ENCODE measurements at places on chromosomes 6 and 20.

GRCh38 chr6:18883851-18884250 lies 496.7 kb downstream of the RNF144B start:
- H3K27me3 ChIP-seq, result no peaks in the 10 kb centered on the region
- H3K27ac ChIP-seq, result no peak overlapping the region
- no peaks in the 10 kb centered on the region for H3K4me1 ChIP-seq
- no peaks in the 10 kb centered on the region for H3K36me3 ChIP-seq

DNA sequence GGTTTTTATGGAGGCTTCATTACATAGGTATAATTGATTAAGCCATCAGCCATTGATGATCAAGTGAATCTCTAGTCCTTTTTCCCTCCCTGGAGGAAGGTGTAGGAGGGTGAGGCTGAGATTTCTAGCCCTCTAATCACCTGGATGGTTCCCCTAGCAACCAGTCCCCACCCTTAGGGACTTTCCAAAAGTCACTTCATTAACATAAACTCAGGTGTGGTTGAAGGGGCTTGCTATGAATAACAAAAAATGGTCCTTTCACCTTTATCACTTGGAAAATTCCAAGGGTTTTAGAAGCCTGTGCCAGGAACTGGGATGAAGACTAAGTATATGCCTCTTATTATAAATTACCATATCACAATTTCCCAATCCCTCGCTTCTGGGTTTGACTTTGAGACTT lies 40.4 kb downstream of the SMPDL3A start:
- H3K27me3 ChIP-seq, result no peaks in the 10 kb centered on the region
- no peaks in the 10 kb centered on the region for H3K36me3 ChIP-seq
- H3K27ac ChIP-seq, result no peak overlapping the region
- H3K4me3 ChIP-seq, result no peak overlapping the region

DNA sequence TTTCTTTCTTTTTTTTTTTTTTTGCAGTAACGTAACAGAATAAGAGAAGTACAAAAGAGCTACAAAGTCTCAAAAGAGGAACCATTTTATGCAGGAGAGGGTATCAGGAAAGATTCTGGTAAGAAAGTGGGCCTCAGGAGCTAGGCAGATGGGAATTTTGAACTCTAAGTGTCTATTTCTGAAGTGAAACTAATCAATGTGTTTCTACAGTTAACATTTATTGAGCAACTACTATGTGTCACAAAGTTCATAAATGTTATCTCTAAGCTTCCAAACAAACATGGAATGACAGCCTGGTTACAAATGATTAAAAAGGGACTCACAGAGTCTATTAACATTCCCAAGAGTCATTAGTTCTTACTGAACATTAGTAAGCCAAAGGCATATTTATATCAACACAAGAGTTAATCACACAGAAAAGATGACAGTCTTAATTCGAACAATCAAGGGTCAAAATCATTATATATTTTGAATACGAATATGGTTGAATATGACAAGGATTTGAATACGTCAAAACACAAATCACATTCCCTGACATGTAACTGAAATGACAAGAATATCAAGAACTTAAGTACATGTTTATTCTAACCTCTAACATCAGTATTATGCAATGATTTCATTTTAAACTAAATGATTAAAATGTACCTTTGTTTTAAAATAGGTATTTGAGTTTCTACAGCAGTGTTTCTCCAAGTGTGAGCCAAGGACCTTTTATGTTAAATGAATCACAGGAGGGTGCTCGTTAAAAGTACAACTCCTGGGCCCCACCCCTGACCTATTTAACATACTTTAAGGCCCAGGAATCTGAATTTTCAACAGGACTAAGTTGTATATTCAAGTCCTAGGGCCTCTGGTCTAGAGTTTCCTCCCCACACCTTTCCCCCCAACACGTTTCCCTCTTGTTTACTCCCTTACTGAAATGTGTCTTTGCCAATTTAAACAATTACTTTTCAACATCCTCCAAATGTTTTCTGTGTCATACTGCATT lies 89.7 kb downstream of the ATXN1 start:
- no peak for DNase-seq
- H3K27ac ChIP-seq, result no peak overlapping the region
- no peak overlapping the region for H3K4me3 ChIP-seq
- peaks cover 46% of the 10 kb centered on the region for H3K4me1 ChIP-seq
- H3K36me3 ChIP-seq, result no peaks in the 10 kb centered on the region
- H3K27me3 ChIP-seq, result no peaks in the 10 kb centered on the region

- no peak overlapping the region for H3K4me3 ChIP-seq
- DNase-seq, result peak; percentile 70
- no peaks in the 10 kb centered on the region for H3K27me3 ChIP-seq
- H3K4me1 ChIP-seq, result peaks cover 40% of the 10 kb centered on the region
These were observed 4.2 kb downstream of the DUSP22 start for GRCh38 chr6:296151-297122.

GRCh38 chr6:149895833-149896271 lies 2.1 kb downstream of the RAET1E start:
- H3K4me3 ChIP-seq, result no peak overlapping the region
- DNase-seq, result peak; percentile 78
- H3K27me3 ChIP-seq, result no peaks in the 10 kb centered on the region
- H3K4me1 ChIP-seq, result peaks cover 36% of the 10 kb centered on the region
- H3K36me3 ChIP-seq, result no peaks in the 10 kb centered on the region
- H3K27ac ChIP-seq, result peak overlapping the region; percentile 56

DNA sequence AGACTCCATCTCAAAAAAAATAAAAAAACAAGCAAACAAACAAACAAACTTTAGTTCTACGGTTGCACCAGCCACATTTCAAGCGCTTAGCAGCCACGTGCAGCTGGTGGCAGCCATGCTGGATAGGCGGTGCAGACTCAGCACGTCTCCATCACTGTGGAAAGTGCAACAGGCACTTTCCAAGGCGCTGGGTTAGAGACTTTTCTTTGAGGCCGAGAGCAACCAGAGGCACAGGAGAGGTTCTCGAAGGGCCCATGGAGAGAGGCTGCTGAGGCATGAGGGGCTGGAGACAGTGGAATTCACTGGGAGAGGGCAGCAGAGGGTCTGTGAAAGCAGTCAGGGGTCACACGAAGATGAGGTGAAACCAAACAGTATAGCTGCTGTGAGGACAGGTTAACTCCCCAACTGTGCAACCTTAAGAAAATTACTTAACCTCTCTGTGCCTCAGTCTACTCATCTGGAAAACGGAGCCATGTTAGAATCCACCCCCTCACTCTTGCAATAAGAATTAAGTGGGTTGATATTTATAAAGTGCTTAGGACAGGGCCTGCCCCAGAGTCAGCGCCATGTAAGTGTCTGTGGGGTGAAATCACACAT lies 27.5 kb downstream of the TGM2 start:
- no peak overlapping the region for H3K27ac ChIP-seq
- peaks cover 88% of the 10 kb centered on the region for H3K36me3 ChIP-seq
- H3K4me3 ChIP-seq, result no peak overlapping the region
- H3K27me3 ChIP-seq, result no peaks in the 10 kb centered on the region
- DNase-seq, result no peak

- H3K4me1 ChIP-seq, result no peaks in the 10 kb centered on the region
- H3K27me3 ChIP-seq, result no peaks in the 10 kb centered on the region
- no peak overlapping the region for H3K4me3 ChIP-seq
- no peak overlapping the region for H3K27ac ChIP-seq
These were observed 417.8 kb downstream of the CDC5L start for GRCh38 chr6:44805238-44805846.

GRCh38 chr20:22491194-22491505 lies 93.2 kb downstream of the FOXA2 start:
- DNase-seq, result no peak
- no peak overlapping the region for H3K4me3 ChIP-seq
- H3K27me3 ChIP-seq, result no peaks in the 10 kb centered on the region
- no peak overlapping the region for H3K27ac ChIP-seq

DNA sequence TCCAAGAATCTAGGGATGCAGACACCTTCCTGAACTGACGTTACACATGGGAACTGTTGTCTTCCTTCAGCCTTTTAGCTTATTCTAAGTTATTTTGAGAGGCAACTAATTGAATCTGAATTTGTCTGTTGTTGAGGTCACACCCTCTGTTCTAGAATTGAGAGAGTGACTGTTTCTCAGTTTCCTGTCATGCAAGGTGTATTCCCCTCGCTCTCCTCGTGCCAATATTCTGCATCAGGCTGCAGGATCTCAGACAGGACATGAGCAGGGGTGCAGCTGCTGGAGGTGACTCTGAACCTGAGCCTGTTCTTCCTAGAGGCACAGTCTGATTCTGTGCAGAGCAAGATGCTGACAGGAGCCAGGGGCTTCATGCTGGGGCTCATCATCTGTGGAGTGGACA lies 52.5 kb downstream of the HLA-DPB1 start:
- H3K27ac ChIP-seq, result no peak overlapping the region
- DNase-seq, result no peak
- no peak overlapping the region for H3K4me3 ChIP-seq
- H3K36me3 ChIP-seq, result no peaks in the 10 kb centered on the region
- no peaks in the 10 kb centered on the region for H3K4me1 ChIP-seq

DNA sequence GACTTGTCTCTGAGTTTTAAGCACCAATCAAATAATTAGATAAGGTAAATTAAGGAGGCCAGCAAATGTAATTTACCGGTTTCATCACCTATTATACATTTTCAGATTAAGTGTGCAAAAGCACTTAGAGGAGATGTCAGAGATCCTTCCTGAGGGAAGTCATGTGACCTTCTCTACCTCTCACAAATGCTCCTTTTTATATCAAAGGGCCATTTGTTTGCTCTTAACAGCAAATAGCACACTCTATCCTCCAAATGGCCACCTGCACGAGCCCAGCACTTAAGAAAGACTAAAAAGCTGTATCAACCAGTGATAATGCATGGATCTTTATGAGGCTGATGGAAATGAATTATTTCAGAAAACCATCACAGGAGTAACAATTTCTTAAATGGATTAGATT lies 149.4 kb downstream of the ELOVL4 start:
- H3K27ac ChIP-seq, result no peak overlapping the region
- no peaks in the 10 kb centered on the region for H3K36me3 ChIP-seq
- H3K27me3 ChIP-seq, result no peaks in the 10 kb centered on the region
- H3K4me1 ChIP-seq, result no peaks in the 10 kb centered on the region

DNA sequence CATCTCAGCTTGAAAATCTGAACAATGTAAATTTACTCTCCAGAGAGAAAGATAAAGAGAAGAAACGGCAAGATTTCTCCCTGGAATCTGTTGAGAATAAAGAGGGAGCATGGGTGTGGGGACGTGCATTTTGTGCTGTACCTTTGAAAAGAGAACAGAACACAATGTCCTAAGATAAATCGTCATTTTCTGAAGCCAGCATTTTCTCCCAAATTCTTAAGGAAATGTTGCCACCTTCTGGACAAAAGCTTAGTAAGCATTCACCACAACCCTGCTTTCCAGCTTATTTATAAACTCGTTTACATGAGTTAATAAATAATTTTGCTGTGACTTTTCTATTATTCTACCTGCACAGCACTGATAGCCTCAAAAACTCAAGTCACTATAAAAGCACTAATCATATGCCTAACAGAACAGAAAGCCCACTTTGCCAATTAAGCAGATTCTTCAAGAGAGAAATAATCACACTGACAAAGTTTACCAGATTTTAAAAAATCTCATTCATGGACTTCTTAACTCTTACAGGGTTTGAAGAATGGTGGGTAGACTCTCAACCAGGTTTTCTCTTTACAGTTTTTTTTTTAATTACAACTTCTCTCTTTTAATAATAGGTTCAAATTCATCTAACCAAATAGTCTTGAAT lies 155.8 kb downstream of the MBOAT1 start:
- no peaks in the 10 kb centered on the region for H3K4me1 ChIP-seq
- DNase-seq, result no peak
- no peaks in the 10 kb centered on the region for H3K36me3 ChIP-seq
- H3K27ac ChIP-seq, result no peak overlapping the region

DNA sequence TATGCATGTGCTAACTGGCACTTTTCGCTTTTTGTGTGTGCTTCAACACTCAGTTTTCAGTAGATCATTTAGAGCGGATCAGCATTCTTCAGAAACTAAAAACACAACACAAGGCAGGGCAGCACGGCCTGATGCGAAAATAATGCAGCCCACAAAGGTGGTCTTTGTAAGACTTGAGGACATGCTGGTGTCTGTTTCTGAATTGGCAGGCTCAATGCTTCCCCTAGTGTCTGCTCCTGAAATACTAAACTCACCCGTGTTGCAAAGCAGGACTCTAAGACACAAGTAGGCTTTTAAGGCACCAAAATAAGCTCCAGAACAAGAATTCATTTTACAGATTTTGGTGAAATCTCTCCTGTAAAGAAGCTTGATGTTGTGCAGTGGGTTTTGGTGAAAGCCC lies 676.5 kb downstream of the TENT5A start:
- no peak overlapping the region for H3K27ac ChIP-seq
- no peaks in the 10 kb centered on the region for H3K27me3 ChIP-seq
- H3K4me3 ChIP-seq, result no peak overlapping the region
- no peak for DNase-seq
- no peaks in the 10 kb centered on the region for H3K4me1 ChIP-seq

DNA sequence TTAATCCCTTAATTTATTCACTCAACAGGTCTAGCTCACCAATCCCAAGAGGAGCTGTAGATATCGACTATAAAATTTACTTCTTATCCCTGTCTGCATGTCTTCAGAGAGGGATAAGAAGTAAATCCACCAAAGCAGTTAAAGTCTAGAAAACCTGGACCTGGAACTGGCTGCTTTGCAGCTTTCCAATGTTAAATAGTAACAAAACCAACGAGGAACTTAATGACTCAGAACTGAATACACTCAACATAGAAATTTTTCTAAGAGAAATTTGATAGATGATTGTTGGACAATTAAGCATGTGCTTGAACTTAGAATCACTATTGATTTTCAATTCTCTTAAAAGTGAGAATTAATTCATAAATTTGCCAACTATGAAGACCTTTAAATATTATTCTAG lies 11.5 kb upstream of the TMEM244 start:
- H3K4me1 ChIP-seq, result no peaks in the 10 kb centered on the region
- H3K27me3 ChIP-seq, result no peaks in the 10 kb centered on the region
- no peaks in the 10 kb centered on the region for H3K36me3 ChIP-seq
- H3K27ac ChIP-seq, result no peak overlapping the region

- no peak overlapping the region for H3K4me3 ChIP-seq
- H3K27me3 ChIP-seq, result no peaks in the 10 kb centered on the region
- peaks cover 9% of the 10 kb centered on the region for H3K4me1 ChIP-seq
- no peak overlapping the region for H3K27ac ChIP-seq
These were observed 58.1 kb upstream of the FBXO30 start for GRCh38 chr6:145872669-145873068.

DNA sequence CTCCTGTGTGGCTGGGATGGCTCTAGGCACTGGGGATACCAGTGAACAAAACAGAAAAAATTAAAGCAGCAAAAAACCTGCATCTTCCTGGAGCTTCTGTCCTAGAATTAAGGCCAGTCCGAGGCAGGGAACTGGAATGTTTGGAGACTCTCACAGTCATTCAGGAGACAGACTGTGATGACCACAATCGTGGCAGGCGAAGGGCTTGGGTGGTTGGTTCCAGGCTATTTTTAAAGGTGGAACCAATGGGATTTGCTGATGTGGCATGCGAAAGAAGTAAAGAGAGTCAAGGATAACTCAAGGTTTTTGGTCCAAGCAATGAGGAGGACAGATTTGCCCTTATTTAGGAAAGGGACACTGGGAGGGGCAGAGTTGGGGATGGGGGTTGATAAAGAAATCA lies 66.9 kb downstream of the SULF2 start:
- no peaks in the 10 kb centered on the region for H3K27me3 ChIP-seq
- H3K4me3 ChIP-seq, result no peak overlapping the region
- DNase-seq, result no peak
- no peaks in the 10 kb centered on the region for H3K4me1 ChIP-seq
- H3K36me3 ChIP-seq, result no peaks in the 10 kb centered on the region
- no peak overlapping the region for H3K27ac ChIP-seq
